HFFc6 (cell line): ENCODE measurements at places on chromosomes 3 and 15.

DNA sequence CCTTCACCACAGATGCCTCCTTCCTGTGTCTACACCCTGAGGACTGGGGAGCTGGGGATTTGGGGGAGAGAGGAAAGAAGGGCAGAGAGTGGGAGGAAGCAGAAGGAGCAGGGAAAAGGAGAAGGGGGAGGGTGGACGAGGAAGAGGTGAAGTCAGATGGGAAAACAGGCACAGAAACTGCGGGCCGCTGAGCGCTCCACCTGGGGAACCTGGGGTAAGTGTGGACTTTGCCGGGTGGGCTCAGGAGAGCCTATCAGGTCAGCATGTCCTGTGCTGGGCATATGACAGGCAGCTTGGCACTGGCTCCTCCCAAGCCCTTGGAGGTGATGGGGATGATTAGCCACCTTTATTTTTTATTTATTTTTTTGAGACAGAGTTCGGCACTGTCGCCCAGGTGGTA is 62.6 kb downstream of the CORO2B start:
- H3K4me3 ChIP-seq = no peak overlapping the region
- no peak for DNase-seq
- peaks cover 81% of the 10 kb centered on the region for H3K4me1 ChIP-seq
- no peaks in the 10 kb centered on the region; the same call in none of the 2 replicates for H3K27me3 ChIP-seq
- no peaks in the 10 kb centered on the region for H3K36me3 ChIP-seq

GRCh38 chr3:127678611-127679533 is 6.1 kb downstream of the ABTB1 start:
- 0 out of 2 replicates have a peak, but pooled peaks cover 3% of the 10 kb centered on the region for H3K36me3 ChIP-seq
- H3K27ac ChIP-seq = no peak overlapping the region
- no peak overlapping the region for H3K4me3 ChIP-seq
- DNase-seq = no peak

DNA sequence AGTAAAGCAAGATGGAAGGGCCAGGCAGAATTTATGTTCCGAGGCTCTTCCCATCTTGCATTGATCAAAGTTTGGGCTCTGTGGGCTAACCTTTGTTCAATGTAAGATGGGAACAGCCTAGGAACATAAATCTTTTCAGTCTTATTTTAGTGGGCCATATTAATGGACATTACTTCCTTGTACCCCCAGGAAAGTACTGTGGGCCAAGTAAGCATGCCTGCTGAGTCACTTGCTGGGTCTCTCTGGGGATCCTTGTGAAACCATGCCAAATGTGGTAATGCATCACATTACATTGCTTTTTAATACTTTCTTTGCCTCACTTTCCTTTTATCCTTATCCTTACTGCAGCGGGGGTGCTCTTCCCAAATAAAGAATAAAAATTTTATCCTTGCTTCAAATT is 349.5 kb upstream of the POU1F1 start:
- DNase-seq = no peak
- H3K36me3 ChIP-seq = no peaks in the 10 kb centered on the region
- no peak overlapping the region for H3K4me3 ChIP-seq
- H3K27ac ChIP-seq = no peak overlapping the region
- no peaks in the 10 kb centered on the region for H3K27me3 ChIP-seq
- H3K4me1 ChIP-seq = peaks cover 15% of the 10 kb centered on the region; the same call in 1 of the 2 replicates

- no peak overlapping the region for H3K4me3 ChIP-seq
- peak; percentile 55 for DNase-seq
- peaks cover 26% of the 10 kb centered on the region for H3K4me1 ChIP-seq
- H3K27me3 ChIP-seq = peaks cover 21% of the 10 kb centered on the region
Observed at GRCh38 chr15:80878867-80879250, 99.7 kb downstream of the CEMIP start.

- H3K27ac ChIP-seq = no peak overlapping the region
- no peak overlapping the region for H3K4me3 ChIP-seq
Observed at GRCh38 chr15:88615303-88616107, 5.6 kb upstream of the AEN start.

GRCh38 chr3:190556351-190556750 is 42.5 kb downstream of the IL1RAP start:
- DNase-seq = no peak
- H3K4me1 ChIP-seq = no peaks in the 10 kb centered on the region
- no peak overlapping the region for H3K4me3 ChIP-seq
- H3K27me3 ChIP-seq = peaks cover 3% of the 10 kb centered on the region
- H3K27ac ChIP-seq = no peak overlapping the region
- peaks cover 10% of the 10 kb centered on the region; the same call in 1 of the 2 replicates for H3K36me3 ChIP-seq
